GM23248 (cell line): ENCODE measurements at places on chromosomes 2 and 18. TPM values are rescaled to one million over a fixed set of nuclear protein-coding genes. Genes with fewer than 3 reads are reported as not detected.

DNA sequence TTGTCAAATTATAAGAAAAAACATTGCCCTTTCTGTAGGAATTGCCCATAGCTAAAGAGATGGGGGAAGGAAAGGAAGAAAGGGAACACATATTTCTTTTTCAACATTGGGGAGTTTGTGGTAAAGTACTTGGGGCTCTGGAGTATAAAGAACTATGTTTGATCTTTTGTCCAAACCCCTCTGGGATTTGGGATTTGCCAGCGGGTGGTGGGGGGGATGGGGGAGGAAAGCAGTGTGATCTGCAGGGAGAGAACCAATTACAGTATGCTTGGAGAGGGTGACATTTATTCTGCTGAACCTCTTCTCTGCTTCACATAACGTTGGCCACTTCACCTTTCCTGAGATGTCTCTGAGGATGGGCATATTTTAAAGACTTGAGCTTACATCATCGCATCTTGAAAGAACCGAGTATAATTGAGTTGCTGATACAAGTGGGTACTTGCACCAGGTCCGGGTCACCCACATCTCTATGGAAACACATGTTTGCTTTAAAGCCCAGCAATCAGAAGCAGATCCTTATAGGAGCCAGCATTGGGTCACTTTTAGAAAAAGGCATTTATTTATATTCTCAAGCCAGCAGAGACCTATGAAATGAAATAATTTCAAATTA, 73.1 kb downstream of the SPATS2L start:
- H3K4me3 ChIP-seq: no peak overlapping the region
- H3K4me1 ChIP-seq: peaks cover 51% of the 10 kb centered on the region
- DNase-seq: no peak
- H3K36me3 ChIP-seq: no peaks in the 10 kb centered on the region
- H3K27ac ChIP-seq: peak overlapping the region; percentile 65

DNA sequence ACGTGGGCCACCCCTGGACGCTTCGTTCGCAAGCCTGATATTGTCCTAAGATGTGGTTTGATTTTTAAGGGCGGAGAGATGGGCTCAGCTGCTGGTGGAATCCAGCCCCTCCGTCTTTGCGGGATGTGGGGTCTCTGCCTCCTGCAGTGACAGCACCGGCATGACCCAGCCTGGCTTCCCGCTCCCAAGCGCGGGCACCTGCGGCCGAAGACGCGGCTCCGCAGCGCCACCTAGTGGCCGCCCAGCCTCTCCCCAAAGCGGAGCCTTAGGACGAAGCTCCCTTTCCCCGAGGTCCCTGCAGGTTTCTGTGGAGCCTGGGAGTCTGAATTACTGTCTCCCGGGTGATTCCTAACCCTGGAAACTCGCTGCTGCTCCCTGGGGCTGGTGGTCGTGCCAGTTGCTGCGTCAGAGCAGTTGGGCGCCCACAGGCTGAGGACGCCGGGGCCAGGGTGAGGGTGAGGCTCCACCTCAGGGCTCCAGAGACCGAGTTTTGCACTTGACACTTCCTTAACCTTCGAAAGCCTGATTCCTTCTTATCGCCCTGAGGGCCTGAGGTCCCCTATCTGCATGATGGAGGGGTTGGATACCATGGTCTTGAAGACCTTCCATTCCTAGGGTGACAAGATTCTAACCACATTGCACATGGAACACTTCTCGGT, 137.5 kb downstream of the TPO start:
- no peaks in the 10 kb centered on the region for H3K36me3 ChIP-seq
- H3K27me3 ChIP-seq: no peaks in the 10 kb centered on the region
- no peak overlapping the region for H3K27ac ChIP-seq

- no peak overlapping the region for H3K27ac ChIP-seq
- H3K36me3 ChIP-seq: no peaks in the 10 kb centered on the region
- peaks cover 9% of the 10 kb centered on the region; the same call in 1 of the 2 replicates for H3K27me3 ChIP-seq
- H3K4me3 ChIP-seq: no peak overlapping the region
- no peaks in the 10 kb centered on the region for H3K4me1 ChIP-seq
- no peak for DNase-seq
These were observed 114.6 kb upstream of the CCDC68 start for GRCh38 chr18:55073834-55074233.

GRCh38 chr2:30354621-30355020, 92.4 kb upstream of the LCLAT1 start:
- H3K27ac ChIP-seq: no peak overlapping the region
- H3K27me3 ChIP-seq: no peaks in the 10 kb centered on the region
- H3K36me3 ChIP-seq: no peaks in the 10 kb centered on the region
- DNase-seq: peak; percentile 41
- H3K4me3 ChIP-seq: no peak overlapping the region

DNA sequence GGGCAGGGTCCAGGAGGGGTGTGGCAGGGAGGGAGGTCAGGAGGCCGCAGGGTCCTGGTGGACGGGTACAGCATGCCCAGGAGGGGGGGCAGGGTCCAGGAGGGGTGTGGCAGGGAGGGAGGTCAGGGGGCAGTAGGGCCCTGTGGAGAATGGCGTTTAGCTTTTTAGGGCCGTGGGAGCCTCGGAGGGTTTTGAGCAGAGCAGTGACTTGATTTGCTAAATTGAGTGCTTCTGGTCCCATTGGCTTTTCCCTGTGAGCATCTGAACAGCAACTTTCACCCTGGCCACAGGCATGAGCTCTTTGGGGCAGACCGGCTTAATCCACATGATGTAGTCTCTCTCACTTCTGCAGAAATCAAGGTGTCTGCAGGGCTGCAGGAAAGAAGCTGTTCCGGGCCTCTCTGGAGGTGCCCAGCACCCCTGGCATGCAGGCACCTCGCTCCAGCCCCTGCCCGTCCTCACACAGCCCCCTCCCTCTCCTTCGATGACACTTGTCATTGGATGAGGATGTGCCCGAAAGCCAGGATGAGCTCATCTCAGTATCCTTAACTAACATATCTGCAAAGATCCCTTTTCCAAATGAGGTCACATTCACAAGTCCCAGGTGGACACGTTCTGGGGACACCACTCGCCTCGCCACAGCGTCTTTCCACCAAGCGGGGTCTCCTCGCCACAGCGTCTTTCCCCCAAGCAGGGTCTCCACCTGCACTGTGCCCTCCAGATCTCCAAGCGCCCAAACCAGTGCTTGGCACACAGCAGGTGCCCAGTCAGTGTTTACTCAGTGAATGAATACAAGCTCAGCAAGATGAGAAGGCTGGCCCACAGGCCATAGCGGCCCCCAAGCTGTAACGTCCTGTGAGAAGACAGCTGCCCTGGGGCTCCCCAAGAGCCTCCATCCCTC, 94.0 kb downstream of the NDUFA10 start:
- H3K4me3 ChIP-seq: no peak overlapping the region
- H3K36me3 ChIP-seq: no peaks in the 10 kb centered on the region
- peaks cover 3% of the 10 kb centered on the region; the same call in 1 of the 2 replicates for H3K4me1 ChIP-seq
- H3K27me3 ChIP-seq: no peaks in the 10 kb centered on the region
- H3K27ac ChIP-seq: no peak overlapping the region

GRCh38 chr2:126774761-126775160, 118.8 kb downstream of the GYPC start:
- H3K4me1 ChIP-seq: peaks cover 5% of the 10 kb centered on the region; the same call in 1 of the 2 replicates
- H3K36me3 ChIP-seq: no peaks in the 10 kb centered on the region

Gene CDH20
- total RNA-seq: not detected in 2 replicates

Gene TXNDC2
- not detected in 2 replicates for total RNA-seq

Gene GALNT3
- total RNA-seq: 1.1 TPM in 1 of 2 replicates, not detected in the other

Gene BCL2
- total RNA-seq: 1.0 and 1.5 TPM in 2 replicates
